ENCODE measurements at places on chromosomes 4 and X. TPM values are rescaled to one million over a fixed set of nuclear protein-coding genes. Genes with fewer than 3 reads are reported as not detected.
A peak's percentile ranks its signal among the peaks of the same experiment; 100 is the strongest.

DNA sequence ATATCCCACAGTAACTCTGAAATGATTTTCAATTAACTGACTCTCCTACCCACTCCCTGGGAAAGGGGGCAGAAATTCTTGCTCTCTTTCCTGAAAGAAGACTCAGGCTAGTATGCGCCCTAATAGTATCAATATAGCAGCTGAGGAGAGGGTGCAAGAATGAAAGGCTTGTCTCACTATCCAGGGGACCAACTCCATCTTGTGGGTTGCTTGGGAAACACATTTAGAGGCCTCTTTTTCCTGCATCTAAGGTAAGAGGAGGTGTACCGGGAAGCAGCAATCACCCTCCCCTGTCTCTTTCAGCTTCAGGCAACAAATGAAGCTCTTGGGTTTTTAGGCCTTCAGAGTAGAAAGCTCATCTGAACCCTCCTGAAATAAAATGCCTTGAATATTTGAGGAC, 11.3 kb downstream of the TMEM255A start:
- no peaks in the 10 kb centered on the region for H3K36me3 ChIP-seq
- H3K4me1 ChIP-seq, result no peaks in the 10 kb centered on the region
- no peaks in the 10 kb centered on the region for H3K27me3 ChIP-seq
- H3K27ac ChIP-seq, result no peak overlapping the region
- no peak for DNase-seq
- H3K4me3 ChIP-seq, result no peak overlapping the region

DNA sequence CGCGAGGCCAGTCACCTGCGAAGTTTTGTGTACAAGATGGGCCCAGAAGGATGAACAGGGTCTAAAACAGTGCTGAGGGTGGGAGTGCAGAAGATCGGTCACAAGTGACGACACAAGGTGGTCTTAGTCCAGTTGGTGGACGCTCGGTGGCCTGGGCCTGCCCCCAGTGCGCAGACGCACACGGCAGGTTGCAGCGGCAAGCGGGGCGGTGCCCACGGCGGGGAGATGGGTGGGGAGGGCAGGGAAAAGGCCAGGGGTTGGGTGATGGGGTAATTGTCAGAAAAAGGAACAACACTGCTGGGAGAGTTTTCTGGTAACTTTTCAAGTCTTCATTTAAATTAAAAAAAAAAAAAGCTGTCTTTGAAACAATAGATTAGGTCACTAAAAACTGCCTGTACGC, 1.0 kb upstream of the PRDX4 start:
- no peak overlapping the region for H3K4me3 ChIP-seq
- no peak for DNase-seq
- H3K27me3 ChIP-seq, result no peaks in the 10 kb centered on the region

DNA sequence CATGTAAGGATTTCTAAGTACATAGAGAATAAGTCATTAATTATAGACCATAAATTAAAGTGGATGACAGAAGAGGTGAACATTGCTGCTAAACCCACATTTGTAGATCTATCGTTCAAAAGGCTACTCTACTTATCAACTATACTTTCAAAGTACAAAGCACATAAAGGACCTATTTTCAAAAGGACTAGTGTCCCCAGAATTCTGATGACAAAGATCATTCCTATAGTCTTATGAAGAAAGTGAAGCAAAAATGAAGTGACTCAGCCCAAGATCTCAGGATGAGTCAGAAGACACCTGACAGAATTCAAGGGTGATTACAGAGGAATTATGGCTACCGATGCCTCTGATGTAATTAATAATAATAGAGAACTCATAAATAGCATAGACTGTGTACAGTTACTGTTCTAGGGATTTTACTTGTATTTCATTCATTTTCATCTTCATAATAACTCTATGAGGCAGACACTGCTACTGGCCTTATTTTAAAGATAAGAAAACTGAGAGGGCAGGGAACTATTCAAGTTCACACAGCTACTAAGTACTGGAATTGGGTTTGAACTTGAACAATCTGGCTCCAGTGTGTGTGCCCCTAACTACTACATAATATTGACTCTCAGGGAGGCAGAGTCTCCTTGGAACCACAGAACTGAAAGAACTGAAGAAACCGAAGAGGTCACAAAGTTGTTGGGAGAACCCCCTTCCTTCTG, 17.1 kb downstream of the USP46 start:
- no peaks in the 10 kb centered on the region for H3K27me3 ChIP-seq
- peak overlapping the region; percentile 41 for H3K27ac ChIP-seq
- H3K4me3 ChIP-seq, result no peak overlapping the region
- no peaks in the 10 kb centered on the region for H3K36me3 ChIP-seq
- H3K4me1 ChIP-seq, result peaks cover 40% of the 10 kb centered on the region
- DNase-seq, result no peak

GRCh38 chr4:102503831-102504786, 3.0 kb downstream of the NFKB1 start:
- H3K4me1 ChIP-seq, result peaks cover 55% of the 10 kb centered on the region
- H3K27ac ChIP-seq, result no peak overlapping the region
- H3K27me3 ChIP-seq, result no peaks in the 10 kb centered on the region
- no peak for DNase-seq
- peak overlapping the region; percentile 32 for H3K4me3 ChIP-seq
- no peaks in the 10 kb centered on the region for H3K36me3 ChIP-seq

- no peak overlapping the region for H3K27ac ChIP-seq
- no peaks in the 10 kb centered on the region for H3K36me3 ChIP-seq
- H3K4me1 ChIP-seq, result peaks cover 13% of the 10 kb centered on the region
These were observed 55.9 kb upstream of the MTM1 start for GRCh38 chrX:150512461-150512901.

- H3K27ac ChIP-seq, result no peak overlapping the region
- DNase-seq, result no peak
- no peak overlapping the region for H3K4me3 ChIP-seq
- H3K4me1 ChIP-seq, result peaks cover 4% of the 10 kb centered on the region
These were observed 223.5 kb downstream of the AFAP1 start for GRCh38 chr4:7716010-7716721.

GRCh38 chr4:109079731-109080130, 222.7 kb downstream of the COL25A1 start:
- no peaks in the 10 kb centered on the region for H3K36me3 ChIP-seq
- DNase-seq, result no peak
- no peak overlapping the region for H3K4me3 ChIP-seq
- no peaks in the 10 kb centered on the region for H3K4me1 ChIP-seq

GRCh38 chrX:86016139-86016538, 31.2 kb downstream of the CHM start:
- no peak overlapping the region for H3K27ac ChIP-seq
- H3K36me3 ChIP-seq, result no peaks in the 10 kb centered on the region
- H3K27me3 ChIP-seq, result no peaks in the 10 kb centered on the region

DNA sequence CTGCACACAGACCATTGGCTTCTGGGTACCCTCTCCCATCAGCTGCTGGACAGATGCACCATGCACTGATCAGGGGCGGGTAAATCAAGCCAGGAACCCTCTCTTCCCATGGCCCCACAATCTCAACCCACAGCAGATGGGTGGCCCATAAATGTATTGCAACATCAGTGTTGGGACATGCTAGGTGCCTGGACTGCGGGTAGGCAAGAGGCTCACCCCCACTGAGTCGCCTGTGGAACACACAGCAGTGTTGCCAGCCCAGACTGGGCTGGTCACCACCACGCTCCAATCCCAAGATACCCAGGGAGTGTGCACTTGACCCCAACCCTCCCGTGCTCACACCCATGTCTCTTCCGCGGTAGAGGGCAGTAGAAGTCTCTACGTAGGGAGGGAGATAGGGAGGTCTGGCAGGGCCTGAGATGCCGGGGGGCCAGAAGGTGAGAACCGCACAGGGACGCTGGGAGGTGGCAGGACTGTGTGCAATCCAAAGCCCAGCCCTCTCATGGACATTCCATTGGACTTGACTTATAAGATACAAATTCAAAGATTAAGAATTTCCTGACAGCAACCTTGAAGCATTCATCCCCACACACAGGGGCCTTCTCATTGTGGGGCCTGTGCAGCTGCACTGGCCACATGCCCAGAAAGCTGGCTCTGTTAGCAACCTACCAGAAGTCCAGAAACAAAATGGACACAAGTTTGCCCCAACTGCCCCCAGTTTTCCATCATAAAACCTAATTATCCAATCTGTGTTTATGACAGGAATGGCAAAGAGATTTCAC, 183.7 kb downstream of the NSUN7 start:
- H3K27ac ChIP-seq, result no peak overlapping the region
- H3K4me3 ChIP-seq, result no peak overlapping the region
- H3K4me1 ChIP-seq, result peaks cover 26% of the 10 kb centered on the region
- no peaks in the 10 kb centered on the region for H3K36me3 ChIP-seq
- no peak for DNase-seq

DNA sequence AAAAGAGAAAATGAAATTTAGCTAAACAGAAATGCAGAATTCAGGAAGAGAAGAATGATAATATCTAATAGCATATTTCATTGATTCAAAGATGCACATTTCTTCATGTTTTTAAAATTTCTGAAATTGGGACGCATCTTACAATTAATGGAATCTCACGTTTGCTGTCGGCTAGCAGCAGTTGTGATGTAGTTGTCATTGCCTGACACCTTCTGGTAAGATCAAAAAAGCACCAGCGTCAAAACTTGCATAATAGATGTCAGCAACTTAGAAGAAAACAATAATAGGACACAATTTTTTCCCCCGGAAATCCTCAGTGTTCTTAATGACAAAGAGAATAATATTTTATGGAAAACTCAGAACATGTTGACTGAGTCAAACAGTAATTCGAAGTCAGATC, 29.8 kb upstream of the SLC7A3 start:
- no peak overlapping the region for H3K4me3 ChIP-seq
- no peaks in the 10 kb centered on the region for H3K27me3 ChIP-seq
- DNase-seq, result no peak
- no peak overlapping the region for H3K27ac ChIP-seq
- H3K4me1 ChIP-seq, result no peaks in the 10 kb centered on the region

DNA sequence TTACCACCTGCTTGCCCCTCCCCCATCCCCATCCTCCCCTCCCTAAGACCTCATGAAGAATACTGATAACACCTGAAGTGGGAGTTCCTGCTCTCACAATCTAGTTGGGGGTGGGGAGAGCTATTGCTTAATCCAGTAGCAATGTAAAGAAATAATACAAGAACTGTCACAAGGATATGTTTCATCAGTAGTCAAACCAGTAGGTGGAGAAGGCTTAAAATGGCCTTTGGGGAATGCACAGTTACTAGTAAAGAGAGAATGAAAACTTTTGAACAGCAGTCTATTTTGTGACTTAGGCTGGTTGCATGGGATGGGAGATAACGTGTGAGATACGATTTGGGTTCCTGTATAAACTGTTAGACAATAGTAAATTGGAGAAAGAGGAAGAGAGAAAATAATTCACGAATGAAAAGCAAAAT, 6.0 kb downstream of the GALNT7 start:
- DNase-seq, result no peak
- no peaks in the 10 kb centered on the region for H3K36me3 ChIP-seq
- no peaks in the 10 kb centered on the region for H3K27me3 ChIP-seq
- H3K27ac ChIP-seq, result no peak overlapping the region
- H3K4me3 ChIP-seq, result no peak overlapping the region

GRCh38 chr4:120963449-120963848, 40.9 kb upstream of the PRDM5 start:
- no peak overlapping the region for H3K27ac ChIP-seq
- no peaks in the 10 kb centered on the region for H3K36me3 ChIP-seq
- H3K4me1 ChIP-seq, result no peaks in the 10 kb centered on the region
- no peak overlapping the region for H3K4me3 ChIP-seq
- H3K27me3 ChIP-seq, result no peaks in the 10 kb centered on the region
- DNase-seq, result no peak

DNA sequence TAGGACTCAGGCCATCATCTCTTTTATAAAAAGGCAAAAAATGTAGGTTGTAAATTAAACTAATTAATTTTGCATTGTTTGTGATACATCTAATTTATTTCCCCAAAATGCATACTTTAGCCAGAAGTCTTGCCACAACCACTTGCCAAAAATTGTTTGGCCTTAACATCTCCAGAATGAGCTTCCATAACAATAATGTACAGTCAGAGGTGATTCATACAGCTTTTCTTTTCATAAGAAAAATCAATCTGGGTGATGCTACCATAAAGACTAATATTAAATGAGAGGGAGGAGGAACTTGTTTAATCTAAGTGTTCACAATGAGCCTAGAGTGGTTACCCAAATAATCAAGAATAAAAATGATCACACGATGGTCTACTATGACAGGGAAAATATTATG, 59.3 kb downstream of the AMMECR1 start:
- H3K27me3 ChIP-seq, result no peaks in the 10 kb centered on the region
- no peaks in the 10 kb centered on the region for H3K4me1 ChIP-seq
- no peaks in the 10 kb centered on the region for H3K36me3 ChIP-seq

DNA sequence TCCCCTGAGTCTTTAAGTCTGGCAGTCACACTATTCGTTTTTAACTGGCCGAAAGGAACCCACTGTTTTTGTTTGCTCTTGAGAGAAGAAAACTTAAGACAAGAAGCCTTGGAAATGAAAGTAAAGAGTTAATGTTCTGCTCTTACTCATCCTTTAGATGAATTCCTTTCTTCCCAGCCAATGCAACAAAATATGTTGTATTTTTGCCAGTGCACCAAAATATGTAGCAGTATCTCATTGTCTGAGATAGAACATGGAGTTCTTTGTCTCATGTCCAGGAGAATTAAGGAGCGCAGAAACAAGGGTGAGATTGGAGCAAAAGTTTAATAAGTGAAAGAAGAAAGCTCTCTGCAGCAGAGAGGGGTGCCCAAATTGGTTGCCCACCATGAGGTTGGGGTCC, 12.2 kb downstream of the TENT5D start:
- H3K36me3 ChIP-seq, result no peaks in the 10 kb centered on the region
- DNase-seq, result no peak
- H3K27ac ChIP-seq, result no peak overlapping the region
- no peak overlapping the region for H3K4me3 ChIP-seq

DNA sequence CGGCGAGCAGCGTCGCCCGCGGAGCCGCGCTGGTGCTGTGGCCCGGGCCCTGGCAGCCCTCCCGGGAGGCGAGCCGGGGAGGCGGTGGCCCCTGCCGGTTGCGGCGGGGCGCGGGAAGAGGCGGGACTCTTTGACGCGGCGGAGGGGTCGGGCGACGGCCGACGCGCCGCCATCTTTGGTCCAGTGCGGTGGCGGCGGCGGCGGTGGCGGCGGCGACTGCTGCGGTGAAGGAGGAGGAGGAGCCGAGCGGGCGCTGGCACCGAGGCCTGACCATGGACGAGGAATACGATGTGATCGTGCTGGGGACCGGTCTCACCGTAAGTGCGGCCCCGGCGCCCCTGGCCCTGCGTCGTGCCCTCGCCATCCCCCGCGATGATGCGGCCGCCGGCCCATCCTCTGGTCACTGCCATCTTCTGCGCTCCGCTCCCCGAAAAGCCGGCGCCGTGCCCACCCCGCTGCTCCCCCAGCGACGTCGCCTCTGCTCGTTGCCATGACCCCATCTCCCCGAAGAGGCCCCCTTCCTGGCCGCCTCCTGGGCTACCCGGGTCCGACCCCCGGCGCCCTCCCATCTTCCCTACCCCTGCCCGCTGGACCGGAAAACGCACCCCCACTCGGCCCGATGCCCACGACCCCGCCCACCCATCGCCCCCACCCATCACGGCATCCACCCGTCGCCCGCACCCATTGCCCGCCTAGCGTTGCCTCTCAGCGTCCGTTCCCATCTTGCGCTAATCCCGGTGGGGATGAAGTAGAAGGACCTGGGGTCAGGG, at the start of gene GDI1:
Gene GDI1, plus strand, starts transcription at position 172 of the 770 bp plus-strand sequence. Its CDS starts 101 bp downstream, at position 273.
- no peaks in the 10 kb centered on the region for H3K27me3 ChIP-seq
- H3K4me1 ChIP-seq, result peaks cover 20% of the 10 kb centered on the region
- peaks cover 63% of the 10 kb centered on the region for H3K36me3 ChIP-seq
- DNase-seq, result no peak
- H3K27ac ChIP-seq, result peak within 1 kb of the TSS; percentile 88
- H3K4me3 ChIP-seq, result peak within 1 kb of the TSS; percentile 68

SLC4A4 gene
- 1.2 TPM for total RNA-seq

CORIN gene
- 3.3 TPM for total RNA-seq

XKRX gene
- 0.17 TPM for total RNA-seq

PLXNB3 gene
- total RNA-seq, result 6.1 TPM

KIF4A gene
- total RNA-seq, result 0.06 TPM

ASB9 gene
- 2.7 TPM for total RNA-seq

F8A2 gene
- total RNA-seq, result not detected

TMA16 gene
- 11.2 TPM for total RNA-seq

ARFIP1 gene
- 34.5 TPM for total RNA-seq

PCSK1N gene
- total RNA-seq, result 15.2 TPM

TCEAL5 gene
- 0.33 TPM for total RNA-seq

SGMS2 gene
- 400 TPM for total RNA-seq
